ENCODE measurements at places on chromosomes 1 and 21. TPM values are rescaled to one million over a fixed set of nuclear protein-coding genes. Genes with fewer than 3 reads are reported as not detected.

GRCh38 chr21:17402937-17403336, 109.9 kb upstream of the CXADR start:
- no peaks in the 10 kb centered on the region for H3K36me3 ChIP-seq
- no peak for DNase-seq
- H3K4me3 ChIP-seq: no peak overlapping the region
- no peaks in the 10 kb centered on the region for H3K4me1 ChIP-seq

DNA sequence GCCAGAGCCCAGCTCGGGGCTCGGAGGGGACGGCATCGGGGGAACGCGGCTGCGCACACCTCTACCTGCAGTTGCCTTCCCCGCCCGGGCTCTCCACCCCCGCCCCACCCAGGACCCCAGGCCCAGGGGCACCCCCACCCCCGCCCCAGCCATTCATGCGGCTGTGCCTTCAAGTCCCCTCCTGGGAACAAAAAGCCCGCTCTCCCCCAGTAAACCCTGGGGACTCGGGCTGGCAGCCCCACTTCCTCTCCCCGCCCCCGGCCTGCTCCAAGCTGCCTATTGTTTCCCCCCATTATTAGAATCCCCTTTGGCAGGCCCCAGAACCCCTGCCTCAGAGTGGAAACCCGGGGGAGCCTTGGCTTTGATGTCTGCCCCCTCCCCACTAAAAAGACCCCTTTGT, 18.0 kb downstream of the MEGF6 start:
- H3K36me3 ChIP-seq: no peaks in the 10 kb centered on the region
- H3K27ac ChIP-seq: no peak overlapping the region
- peaks cover 8% of the 10 kb centered on the region for H3K4me1 ChIP-seq
- no peak for DNase-seq

DNA sequence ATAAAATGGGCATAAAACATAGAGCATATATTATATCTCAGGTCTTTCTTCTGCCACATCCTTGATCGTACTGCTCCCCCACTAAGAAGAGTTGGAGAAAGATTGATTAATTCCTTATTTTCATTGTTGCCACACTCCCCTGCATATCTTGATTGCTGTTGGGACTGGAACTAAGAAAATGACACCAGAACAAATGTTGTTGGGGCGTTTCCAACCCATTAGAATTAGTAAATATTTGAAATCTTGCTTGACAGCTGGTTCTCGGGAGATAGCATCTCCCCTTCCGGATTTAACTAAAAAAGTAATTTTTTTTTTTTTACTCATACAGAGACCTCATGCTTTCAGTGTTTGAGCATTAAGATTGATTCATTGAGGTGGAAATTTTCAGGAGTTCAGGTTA, 493.0 kb upstream of the PLXNA2 start:
- H3K36me3 ChIP-seq: no peaks in the 10 kb centered on the region
- H3K27me3 ChIP-seq: peaks cover 8% of the 10 kb centered on the region
- no peak overlapping the region for H3K27ac ChIP-seq
- DNase-seq: no peak
- no peaks in the 10 kb centered on the region for H3K4me1 ChIP-seq

WNT3A gene
- total RNA-seq: not detected

DNA sequence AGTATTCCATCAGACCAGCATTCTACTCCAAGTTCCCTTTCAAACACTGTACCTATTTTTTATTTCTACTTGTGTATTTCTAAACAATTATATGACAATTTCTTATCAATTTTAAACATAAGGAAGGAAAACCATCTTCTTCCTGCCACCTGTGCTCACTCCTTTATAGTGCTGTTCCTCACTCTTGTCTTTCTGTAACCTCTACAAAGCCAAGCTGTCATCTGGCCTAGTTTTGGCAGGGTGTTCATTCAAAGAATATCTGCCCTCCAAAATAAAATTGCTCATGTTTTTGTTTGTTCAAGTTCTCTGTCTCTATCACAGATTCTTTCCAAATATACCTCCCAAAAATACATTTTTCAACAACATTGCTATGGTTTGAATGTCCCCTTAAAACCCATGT, 360.2 kb downstream of the VAV3 start:
- no peaks in the 10 kb centered on the region for H3K4me1 ChIP-seq
- H3K36me3 ChIP-seq: no peaks in the 10 kb centered on the region
- no peak overlapping the region for H3K27ac ChIP-seq
- H3K4me3 ChIP-seq: no peak overlapping the region
- DNase-seq: no peak
- peaks cover 4% of the 10 kb centered on the region for H3K27me3 ChIP-seq

GRCh38 chr1:41514381-41514780, 29.9 kb upstream of the EDN2 start:
- peaks cover 22% of the 10 kb centered on the region for H3K4me1 ChIP-seq
- no peak for DNase-seq
- H3K4me3 ChIP-seq: no peak overlapping the region

LAD1 gene
- total RNA-seq: not detected
